Fibroblast of gingiva (primary cell): ENCODE measurements at places on chromosomes 12 and 14.

GRCh38 chr14:57871459-57872080 is 5.7 kb upstream of the SLC35F4 start:
- peak; percentile 38 for DNase-seq

DNA sequence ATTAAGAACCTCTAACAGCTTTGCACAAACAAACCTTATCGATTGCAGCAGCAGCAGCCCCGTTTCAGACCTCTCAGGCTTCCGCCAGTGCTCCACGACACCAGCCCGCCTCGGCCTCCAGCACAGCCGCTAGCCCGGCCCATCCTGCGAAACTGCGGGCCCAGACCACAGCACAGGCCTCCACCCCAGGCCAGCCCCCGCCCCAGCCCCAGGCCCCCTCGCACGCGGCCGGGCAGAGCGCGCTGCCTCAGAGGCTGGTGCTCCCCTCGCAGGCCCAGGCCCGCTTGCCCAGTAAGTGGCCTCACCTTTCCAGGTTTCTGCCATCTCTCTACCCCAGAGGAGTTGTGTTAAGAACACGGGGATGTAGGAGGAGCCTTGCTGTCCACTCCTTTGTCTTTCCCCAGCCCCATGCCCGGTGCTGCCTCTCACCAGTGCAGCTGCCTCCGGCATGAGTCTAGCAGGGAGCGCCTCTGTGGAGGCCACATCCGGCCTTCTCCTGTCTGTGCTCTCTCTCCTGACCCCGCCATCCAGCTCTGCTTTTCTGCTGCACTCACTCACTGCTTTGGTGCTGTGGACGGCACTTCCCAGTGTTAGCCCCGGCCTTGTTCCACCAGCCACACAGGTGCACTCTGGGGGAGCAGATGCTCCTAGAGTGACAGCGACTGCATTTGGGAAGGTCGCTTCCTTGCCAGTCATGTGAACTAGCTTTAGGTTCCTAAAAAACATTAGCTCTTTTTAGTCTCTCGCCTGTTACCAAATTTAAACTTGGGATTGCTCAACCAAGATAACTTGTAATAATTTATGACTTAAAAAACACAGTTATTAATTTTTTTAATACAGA is 71.5 kb downstream of the EP400 start:
- DNase-seq = no peak

GRCh38 chr12:116002890-116003536 is 274.5 kb downstream of the MED13L start:
- peak; percentile 68 for DNase-seq

- no peak for DNase-seq
Observed at GRCh38 chr14:25588751-25589150, 538.8 kb upstream of the STXBP6 start.

- no peak for DNase-seq
Observed at GRCh38 chr12:64840119-64840518, 15.7 kb downstream of the TBC1D30 start.

DNA sequence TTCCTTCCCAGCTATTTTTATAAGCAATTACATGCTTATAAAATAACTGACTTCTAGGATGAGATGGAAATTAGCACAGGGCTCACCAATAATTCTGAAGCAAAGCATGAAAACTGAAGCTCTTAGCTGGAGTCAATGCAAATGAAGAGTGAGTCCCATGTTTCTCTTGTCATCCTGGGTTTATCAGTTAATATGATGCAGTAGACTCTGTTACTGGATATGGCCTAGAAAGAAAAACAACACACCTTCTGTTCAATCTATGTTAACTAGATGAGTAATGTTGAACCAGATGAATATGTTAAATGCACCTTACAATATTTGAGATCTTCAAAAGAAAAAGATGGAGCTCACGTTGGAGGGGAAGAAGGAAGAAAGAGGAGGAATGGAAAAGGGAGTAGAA is 229.4 kb downstream of the DUSP6 start:
- DNase-seq = no peak
